NCI-H2081 (cell line): ENCODE measurements at places on chromosomes 1 and 21.

- no peak for DNase-seq
Measured at GRCh38 chr1:24164004-24164403, 21.1 kb upstream of the IL22RA1 start.

DNA sequence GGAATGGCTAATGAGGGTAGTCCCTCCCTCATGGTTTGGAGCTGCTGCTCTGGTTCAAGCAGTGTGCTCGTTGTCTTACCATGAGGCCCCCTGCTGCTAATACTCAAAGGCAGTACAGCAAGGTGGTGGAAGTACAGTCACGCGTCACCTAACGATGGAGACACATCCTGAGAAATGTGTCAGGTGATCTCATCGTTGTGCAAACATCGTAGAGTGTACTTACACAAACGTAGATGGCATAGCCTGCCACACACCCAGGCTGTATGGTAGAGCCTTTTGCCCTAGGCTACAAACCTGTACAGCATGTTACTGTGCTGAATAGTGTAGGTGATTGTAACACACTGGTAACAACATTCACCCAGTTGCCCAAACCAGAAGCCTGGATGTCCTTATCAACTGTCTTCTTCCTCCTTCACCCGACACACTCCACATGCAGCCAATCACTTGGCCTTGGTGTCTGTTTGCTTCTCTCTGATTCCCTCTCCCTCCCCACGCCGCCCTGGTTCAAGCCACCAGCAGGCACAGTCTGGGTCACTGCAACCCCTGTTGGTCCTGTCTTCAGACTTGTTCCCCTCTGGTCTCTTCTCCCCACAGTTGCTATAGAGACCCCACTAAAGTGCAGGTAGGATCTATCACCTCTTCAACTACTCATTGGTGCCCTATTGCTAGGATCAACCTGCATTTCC is 6.0 kb upstream of the KCNA2 start:
- DNase-seq: no peak

DNA sequence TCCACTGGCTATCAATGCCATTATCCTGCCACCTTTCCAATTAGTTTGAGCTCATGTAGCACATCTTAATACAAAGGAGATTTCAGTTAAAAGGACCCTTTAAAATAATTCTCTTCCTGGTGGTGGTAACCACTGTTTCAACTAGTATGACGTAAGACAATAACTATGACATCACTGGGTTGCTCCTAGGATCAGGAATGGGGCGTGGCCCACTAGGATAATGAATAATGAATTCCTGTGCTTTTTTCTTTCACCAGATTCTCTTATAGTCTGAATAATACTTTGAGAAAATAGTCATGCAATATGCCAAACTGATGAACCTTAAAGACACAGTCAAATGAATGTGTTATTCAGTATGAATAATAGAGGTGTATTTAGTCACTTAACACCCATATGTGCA is 10.6 kb upstream of the KIFAP3 start:
- DNase-seq: no peak

- no peak for DNase-seq
Measured at GRCh38 chr1:67753776-67754525, 69.0 kb downstream of the GADD45A start.

DNA sequence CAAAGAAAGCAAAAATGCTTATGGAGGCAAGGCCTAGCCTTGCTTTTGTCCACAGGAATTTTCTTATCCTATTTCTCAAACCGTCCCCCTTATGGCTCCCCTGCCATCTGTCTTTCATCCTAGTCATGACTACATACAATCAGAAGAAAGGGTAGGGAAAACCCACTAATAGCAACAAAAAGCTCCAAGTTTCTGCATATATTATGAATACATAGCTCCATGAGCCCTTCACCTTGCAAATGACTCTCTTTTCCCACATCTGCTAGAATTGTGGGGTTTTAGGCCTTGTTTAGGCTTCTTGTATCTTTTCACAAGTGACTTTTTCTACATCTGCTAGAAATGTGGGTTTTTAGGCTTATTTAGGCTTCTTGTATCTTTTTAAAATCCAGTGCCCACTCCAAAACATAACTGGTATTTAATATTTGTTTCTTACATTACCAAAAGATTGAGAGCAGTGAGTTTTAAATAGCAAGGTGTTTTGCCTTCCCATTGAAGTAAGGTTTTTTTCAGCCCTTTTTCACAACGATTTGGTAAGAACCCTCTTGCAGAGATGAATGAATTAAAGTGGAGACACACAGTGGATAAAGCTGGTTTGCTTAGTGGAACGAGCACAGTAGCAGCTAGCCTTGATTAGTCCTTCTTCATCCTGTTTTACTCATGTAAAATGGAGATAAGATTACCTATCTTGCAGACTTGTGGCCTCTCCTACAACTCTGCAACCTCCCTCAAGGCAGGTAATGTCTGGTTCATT is 4.4 kb downstream of the GADD45A start:
- DNase-seq: no peak

- DNase-seq: no peak
Measured at GRCh38 chr1:4847711-4848110, 193.3 kb downstream of the AJAP1 start.

DNA sequence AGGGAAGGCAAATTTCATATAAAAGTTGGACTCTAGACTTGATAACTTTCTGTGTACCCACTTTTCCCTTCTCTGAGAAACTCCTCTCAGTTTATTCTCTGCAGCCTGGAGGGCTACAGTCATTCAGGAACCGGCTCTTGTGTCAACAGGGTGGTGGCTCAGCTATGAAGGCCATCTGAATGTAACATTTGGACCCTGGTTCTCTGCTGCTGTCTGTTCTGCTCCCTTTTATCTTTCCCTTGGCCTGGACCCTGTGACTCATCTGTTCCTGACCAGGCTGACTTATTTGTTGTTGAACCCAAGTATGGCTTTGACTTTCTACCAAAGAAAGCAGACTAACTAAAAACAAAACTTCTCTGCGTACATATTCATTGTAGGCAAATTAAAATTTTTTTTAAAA is 75.4 kb downstream of the CENPF start:
- DNase-seq: no peak

- DNase-seq: no peak
Measured at GRCh38 chr21:37717534-37717933, 198.7 kb downstream of the KCNJ6 start.

GRCh38 chr21:17050156-17050555 is 462.7 kb upstream of the CXADR start:
- no peak for DNase-seq

DNA sequence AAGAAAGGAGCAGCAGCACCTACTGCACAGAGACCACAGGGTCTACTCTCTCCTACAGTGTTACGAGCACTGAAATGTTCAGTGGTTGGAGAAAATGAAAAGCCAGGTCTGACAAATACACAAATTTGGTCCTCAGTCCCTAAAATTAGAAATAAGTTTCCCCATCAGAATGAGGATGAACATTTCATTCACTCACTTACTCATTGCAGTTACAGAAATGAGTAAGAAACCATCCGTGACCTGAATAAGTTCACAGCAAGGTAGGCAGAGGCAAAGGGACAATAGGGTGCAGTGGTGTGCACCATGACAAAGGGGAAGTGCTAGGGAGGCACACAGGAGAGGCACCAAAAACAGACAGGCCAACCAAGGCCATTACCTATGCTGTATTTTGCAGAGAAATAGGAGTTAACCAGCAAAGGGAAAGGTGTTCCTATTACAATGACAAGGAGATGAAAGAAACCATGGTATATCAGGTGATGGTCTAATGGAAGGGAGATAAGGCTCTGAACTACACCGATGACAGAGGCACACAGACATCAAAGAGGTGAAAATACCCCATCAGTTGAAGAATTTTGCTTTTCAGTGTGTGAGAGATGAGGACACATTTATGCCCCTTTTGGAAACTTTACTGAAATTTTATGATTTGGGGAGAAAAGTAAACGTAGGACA is 29.4 kb downstream of the VAV3 start:
- DNase-seq: no peak
